ENCODE measurements at places on chromosomes 7 and 10.

DNA sequence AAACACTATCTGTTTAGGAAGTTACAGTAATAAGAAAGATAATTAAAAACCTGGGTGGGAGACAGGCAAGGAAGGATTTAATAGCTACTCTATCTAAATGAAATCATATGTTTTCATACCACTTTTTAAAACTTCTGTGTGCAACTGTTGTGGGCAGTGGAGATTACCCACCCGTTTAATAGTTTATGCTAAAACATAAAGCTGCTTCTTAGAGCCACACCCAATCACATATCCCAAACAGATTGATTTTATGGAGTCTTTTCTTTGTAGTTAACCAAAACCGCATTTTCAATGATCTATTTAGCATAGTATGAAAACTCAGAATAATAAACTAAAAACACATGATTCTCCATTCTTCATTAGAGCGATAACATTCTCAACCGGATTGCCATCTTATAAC lies 304.1 kb downstream of the AGMO start:
- no peak for DNase-seq

- DNase-seq, result no peak
Measured at GRCh38 chr7:132656846-132657776, 80.8 kb upstream of the PLXNA4 start.

- no peak for DNase-seq
Measured at GRCh38 chr7:2681929-2682799, 5.8 kb upstream of the AMZ1 start.

DNA sequence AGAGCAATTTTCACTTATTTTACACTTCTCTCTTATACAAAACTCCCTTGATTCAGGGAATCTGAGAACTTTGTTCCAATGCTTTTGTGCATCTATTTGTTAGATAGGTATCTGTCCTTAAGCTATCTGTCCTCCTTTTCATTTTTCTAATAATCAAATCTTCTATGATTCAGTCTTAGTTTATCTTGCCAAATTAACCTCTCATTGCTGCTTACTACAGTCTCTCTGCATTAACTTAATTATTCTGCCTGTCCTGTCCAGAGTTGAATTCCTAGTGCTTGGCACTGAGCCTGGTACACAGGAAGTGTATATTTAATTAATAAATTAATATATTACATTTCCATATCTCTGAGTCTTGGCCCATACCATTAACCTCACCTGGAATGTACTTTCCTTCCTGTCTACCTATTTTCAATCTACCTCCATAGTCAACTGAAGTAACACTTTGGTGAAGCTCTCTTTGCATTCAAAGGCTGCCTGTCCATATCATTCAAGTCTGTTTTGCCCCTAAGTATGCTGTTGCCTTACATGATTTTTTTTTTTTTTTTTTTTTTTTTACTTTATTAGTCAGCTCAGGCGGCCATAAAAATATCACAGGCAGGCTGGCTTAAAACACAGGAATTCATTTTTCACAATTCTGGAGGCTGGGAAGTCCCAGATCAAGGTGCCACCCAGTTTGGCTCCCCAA lies 66.0 kb upstream of the CSTF2T start:
- DNase-seq, result no peak

GRCh38 chr7:105643384-105643783 lies 62.1 kb upstream of the EFCAB10 start:
- no peak for DNase-seq

Measured in activated CD4-positive, alpha-beta T cell treated with anti-CD3 and anti-CD28 coated beads, Interleukin-2, amount 50 U/mL, for 1 hour (primary cell).